ENCODE measurements at places on chromosomes 3 and 15.

GRCh38 chr15:27448234-27448633 is 477.3 kb downstream of the GABRG3 start:
- no peak for DNase-seq

DNA sequence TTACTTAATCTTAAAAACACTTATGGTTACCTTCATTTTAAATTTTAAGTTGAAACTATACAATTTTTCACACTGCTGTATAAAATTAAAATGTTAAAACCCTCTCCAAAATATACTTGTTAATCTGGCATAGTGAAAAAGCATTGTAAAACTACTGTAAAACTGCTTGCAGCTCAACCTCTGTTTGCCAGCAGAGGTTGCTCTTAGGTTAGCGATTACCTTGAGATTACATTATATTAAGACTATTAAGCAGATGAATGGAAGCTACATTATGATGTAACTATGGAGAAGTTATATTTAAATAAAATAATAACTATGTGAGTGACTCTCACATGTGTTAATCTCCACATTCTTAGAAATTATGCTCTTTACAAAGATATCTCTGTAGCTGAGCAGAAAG is 143.6 kb upstream of the SLITRK3 start:
- DNase-seq, result peak; percentile 9

DNA sequence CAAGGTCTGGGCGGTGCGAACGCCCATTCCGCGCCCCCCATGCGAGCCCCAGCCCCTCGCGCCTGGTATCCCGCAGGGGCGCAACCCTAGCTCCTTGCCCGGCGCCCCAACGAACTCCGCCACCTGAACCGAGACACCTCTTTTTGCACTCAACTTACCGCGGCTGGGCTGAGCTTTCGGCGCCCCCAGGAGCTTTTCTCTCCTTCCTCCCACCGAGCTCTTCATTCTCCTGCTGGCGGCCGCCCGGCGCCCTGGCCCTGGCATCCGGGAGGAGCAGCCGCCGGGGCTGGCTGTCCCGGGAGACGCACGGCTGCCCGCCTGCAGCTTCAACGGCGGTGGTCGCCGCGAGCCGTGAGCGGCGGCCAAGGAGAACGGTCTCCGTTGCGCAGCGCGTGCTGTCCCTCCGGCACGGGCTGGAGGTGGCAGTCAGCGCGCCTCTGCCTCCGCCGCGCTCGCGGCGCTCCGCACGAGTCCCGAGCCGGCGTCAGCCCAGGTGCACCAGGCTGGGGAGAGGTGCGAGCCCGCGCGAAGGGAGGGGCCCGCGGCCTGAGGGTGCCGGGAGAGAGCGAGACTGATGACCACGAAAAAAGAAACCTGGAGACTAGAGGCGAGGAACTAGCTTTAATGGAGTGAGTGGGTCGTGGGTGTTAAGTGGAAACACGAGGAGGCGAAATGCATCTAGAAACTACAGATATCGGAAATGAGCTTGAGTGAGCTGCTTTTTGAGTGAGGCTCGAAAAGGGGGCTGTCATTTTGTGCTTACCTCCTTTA is 621.5 kb upstream of the ZNF385D start:
- DNase-seq, result no peak

DNA sequence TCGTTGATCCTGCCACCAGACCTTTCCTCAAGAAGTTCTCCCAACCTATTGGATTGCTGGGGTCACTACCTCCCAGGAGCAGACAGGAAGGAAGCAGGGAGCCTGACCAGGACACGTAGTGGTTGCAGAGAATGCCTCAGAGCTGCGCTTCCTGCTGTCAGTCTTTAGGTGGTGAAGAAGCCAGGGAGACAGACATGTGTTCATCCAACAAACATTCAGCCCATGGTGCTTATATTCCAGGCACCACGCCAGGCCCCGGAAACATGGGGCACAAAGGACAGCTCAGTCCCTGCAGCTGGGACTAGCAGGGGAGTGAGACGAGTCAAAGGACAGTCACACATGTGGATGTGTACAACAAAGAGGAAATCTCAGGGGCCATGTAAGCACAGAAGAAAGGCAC is 26.0 kb upstream of the CORO2B start:
- DNase-seq, result peak; percentile 2

- no peak for DNase-seq
Observed at GRCh38 chr15:89398896-89399237, 64.2 kb upstream of the POLG start.

GRCh38 chr3:183460081-183461055 is 31.9 kb upstream of the MCF2L2 start:
- DNase-seq, result no peak

GRCh38 chr15:67101911-67102598 is 36.7 kb downstream of the SMAD3 start:
- no peak for DNase-seq

Measured in DMS153 (cell line).